ENCODE measurements at places on chromosomes 2 and 18.

GRCh38 chr18:36771245-36771644 lies 57.6 kb downstream of the TPGS2 start:
- DNase-seq: no peak

GRCh38 chr2:12766421-12766879 lies 49.7 kb downstream of the TRIB2 start:
- no peak for DNase-seq

- DNase-seq: no peak
These were observed 142.7 kb downstream of the PTGR3 start for GRCh38 chr18:75066021-75066880.

DNA sequence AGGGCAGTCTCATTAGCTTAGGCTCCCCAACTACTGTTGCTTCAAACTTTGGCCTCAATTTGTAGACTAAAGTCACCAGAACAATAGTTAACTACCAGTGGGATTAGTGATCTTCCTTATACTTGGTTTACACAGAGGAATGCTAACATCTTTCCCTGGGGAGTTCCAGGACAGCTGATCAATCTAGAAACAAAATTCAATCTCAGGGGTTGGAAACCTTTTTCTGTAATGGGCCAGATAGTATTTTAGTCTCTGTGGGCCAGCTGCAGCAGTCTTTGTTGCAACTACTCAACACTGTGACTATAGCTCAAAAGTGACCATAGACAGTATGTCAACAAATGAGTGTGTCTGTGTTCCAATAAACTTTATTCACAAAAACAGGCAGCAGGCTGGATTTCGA lies 85.7 kb downstream of the METTL8 start:
- no peak for DNase-seq

DNA sequence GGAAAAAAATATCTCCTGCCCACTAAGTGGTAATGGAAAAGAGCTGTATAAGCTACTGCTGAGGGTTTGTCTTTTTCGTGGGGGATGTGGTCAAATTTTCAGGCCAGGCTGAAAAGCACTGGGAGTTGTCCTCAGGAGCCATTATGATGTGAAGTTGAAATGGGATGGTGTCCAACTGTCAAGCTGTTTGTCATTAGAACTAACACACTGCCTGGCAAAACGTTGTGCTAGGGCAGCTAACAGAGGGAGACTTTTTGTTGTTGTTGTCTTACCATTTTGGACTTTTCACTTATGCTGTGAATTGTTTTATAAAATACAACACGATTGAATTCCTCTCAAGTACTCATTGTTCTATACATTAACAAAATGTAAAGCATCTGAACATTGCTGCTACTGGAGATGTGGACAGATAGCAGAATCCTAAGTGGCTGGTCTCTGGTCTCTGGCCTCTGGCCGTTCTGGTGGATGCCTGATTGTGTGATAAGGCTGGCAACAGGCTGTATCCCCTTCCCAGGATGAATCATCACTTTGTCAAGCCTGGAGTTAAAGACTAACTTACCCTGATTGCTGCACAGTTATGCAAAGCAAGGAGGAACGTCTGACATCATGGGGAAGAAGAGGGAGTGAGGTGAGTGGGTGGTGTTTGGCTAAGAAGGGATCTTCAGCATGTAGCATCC lies 2.3 kb downstream of the MYO1B start:
- DNase-seq: no peak

DNA sequence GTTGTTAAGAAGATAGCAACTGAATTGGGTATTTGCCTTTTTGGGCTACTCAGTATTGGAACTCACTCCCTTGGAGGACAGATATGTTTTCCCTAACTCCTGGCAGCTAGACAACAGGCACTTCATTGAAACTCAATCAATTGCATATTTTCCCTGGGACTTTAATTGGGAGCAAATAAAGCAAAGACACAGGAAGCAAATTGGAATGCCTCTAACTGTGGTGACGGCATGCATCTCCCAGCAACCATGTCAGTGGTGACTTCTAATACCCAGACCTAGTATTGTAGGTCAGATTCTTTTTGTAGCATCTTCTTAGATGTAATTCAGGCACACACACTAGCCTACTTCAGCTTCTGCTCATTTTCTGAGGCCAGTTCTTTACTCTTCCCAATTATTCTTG lies 164.2 kb upstream of the SETBP1 start:
- DNase-seq: no peak

- no peak for DNase-seq
These were observed 62.6 kb downstream of the SLC40A1 start for GRCh38 chr2:189517847-189518535.
